ENCODE measurements at places on chromosomes 11 and 22.
A peak's percentile ranks its signal among the peaks of the same experiment; 100 is the strongest.

- DNase-seq: no peak
Observed at GRCh38 chr11:87019613-87020271, 18.0 kb upstream of the TMEM135 start.

DNA sequence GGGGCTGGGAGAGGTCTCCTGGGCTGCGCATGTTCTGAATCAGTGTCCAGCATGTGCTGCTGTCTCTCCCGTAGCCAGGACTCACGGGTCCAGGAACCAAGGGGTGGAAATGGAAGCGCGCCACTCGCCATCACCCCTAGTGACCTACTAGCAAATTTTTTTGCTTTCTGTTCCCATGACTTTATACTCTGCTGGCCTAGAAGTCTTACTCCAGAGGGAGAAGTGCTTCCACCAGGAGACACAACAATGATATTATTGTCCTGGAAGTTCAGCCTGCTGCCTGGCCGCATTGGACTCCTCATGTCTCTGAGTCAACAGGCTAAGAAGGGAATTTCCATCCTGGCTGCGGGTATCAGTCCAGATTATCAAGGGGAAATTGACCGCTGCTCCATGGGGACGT, 729.7 kb downstream of the BRD1 start:
- no peak for DNase-seq

DNA sequence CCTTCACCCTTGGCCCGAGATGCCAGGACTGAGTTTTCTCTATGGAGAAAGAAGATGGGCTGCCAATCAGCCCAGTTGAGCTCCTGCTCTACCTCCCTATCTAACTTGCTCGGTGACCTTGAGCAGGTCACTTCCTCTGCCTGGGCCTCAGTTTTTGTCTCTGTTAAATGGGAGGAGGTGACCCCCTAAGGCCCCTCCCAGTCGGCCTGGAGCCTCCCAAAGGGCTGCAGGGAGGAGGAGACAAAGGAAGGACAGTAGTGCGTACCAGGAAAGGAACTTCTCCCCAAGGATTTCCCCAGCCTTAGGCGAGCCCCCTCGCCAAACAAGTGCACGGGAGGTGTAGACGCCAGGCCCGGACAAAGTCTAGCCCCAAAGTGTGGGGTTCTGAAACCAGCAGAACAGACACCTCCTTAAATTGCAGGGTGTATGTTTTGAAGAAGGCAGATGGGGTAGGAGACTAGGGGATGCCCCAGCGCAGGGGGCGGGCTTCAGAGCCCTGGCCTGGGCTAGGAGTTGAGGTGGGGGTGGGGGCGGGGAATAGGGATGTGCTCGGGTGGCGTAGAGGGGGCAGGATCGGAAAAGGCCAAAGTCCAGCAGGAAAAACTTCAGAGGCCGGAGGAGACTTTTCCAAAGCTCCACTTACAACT, 1.0 kb downstream of the CBX7 start:
- DNase-seq: no peak

GRCh38 chr11:91396236-91397133, 828.1 kb upstream of the FAT3 start:
- DNase-seq: no peak

- no peak for DNase-seq
Observed at GRCh38 chr11:27171376-27171958, 130.9 kb downstream of the BBOX1 start.

DNA sequence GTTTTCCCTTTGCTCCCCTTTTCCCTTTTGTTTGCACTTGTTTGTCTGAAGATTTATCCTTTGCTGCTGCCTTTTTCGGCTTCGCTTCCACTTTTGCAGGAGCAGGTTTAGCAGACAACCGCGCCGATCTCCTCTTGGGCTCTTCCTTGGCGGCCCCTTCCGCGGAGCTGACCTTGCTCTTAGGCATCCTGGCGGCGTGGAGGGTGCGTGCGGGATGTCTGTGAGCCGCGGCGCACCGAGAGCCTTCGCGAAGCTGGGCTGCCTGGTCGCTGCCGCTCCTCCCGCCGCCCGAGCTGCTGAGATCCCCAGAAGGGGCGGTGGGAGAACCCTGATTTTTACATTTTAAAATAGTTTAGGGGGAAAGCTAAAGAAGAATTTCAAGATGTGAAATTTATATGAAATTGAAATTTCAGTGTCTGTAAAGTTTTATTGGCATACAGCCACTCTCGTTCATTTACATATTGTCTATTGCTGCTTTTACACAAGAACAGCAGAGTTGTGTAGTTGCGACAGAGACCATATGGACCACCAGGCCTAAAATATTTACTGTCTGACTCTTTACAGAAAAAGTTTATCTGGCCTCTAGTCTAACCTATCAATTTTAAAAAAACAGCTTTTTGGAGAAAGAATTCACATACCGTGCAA, 105.2 kb upstream of the RRM1 start:
- no peak for DNase-seq

- DNase-seq: no peak
Observed at GRCh38 chr11:123677510-123677909, 23.1 kb upstream of the SCN3B start.

DNA sequence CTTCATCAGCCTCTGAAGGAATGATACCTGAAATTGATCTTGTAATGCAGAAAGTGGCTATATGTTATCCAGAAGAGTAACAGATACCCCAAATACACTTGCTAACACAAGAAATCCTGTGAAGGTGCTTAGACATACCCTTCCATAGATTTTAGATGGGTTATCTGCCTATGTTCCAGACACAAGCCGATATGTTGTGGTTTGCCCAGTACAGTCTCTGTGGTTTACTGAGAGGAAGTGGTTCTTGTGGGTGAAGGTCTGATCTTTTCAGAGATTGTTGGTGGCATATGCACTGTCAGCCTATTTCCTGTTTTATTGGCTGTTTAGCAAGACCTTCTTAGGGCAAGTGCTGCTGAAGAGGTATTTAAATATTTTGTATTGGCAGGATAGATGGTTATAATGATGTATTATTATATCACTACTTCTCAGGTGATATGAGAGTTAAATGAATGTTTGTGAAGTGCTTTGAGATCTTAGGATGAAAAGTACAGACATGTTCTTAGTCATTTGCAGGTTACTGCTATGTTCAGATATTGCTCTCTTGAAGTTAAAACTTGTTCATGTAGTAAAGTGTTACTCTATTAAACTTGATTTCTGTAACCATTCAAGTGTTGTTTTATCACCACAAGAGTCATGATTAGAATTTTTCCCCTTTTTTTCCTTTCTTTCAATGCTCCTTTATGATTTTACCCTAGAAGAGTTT, 8.2 kb downstream of the ARHGEF12 start:
- no peak for DNase-seq

- DNase-seq: no peak
Observed at GRCh38 chr22:35308480-35309021, 8.9 kb downstream of the TOM1 start.

DNA sequence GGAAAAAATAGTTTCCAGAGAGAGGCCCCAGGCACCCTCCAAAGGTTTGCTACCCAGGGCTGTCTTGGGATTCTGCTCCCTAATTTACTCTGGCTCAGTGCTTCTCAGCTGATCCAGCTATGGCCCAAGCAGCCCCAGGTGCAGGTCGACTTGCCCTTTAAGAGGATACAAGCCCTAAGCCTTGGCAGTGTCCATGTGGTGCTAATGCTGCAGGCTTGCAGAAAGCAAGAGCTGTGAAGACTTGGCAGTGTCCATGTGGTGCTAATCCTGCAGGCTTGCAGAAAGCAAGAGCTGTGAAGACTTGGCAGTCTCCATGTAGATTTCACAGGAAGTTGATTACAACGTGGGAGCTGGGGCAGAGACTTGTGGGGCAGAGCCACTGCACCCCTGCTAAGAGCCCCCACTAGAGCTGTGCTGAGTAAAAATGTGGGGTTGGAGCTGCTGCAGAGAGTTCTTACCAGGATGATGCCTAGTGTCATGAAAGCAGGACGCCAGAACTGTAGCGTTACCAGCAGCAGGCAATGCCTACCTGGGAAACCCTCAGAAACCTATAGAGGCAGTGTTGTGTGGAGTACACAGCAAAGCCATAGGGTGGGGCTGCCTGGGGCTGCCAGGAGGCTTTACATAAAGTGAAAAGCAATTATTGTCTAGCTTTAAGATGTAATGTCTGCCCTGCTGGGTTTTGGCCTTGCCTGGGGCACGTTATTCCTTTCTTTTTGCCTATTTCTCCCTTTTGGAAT, 16.1 kb upstream of the OR52K1 start:
- peak; percentile 27 for DNase-seq

DNA sequence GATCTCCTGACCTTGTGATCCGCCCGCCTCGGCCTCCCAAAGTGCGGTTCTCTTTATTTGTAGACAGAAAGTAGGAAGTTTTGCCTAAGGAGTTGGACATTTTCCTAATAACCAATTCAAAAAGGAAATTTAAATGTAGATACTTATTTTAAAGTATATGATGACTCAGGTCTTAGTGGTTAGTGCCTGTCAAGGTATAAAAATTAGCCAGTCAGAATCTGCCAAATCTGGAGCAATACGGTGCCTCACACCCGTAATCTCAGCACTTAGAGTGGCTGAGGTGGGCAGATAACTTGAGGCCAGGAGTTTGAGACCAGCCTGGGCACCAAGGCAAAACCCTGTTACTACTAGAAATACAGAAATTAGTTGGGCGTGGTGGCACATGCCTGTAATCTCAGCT, 86.7 kb upstream of the RASSF10 start:
- no peak for DNase-seq

Data from iPS-NIHi11 (cell line).